ENCODE measurements at places on chromosomes 6 and 20.

DNA sequence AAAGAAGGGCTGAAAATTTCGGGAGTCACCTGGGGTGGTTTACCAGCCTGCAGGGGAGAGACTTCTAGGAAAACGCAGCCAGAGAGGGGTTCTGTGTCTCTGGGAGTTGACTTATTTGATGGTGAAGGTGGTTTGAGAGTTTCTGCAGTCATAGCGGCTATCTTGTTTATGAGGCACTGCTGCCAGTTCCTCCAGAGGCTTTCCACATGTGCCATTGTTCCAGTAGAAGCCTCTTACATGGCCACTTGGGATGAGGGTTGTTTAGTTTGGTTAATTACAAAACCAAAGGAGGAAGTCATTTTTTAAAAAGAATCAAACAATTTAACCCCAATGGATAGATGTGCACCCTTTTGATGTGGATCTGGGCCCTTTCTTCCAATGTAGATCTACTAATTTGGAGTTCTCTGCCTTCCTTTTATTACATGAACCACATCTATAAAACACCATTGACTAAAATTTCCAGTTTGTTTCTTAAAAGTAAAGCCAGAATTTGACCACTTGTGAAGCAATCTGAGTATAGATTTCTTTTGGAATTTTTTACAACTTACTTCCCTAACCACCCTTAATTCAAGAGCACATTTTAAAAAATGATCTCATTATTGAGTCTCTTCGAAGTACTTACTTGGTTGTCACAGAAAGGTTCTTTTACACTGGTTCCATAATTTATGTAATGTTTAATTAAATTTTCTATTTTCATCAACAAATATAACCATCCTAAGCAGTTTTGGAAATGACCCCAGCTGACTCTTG is 97.6 kb downstream of the TCP11 start:
- no peak overlapping the region for H3K27ac ChIP-seq
- H3K27me3 ChIP-seq: no peaks in the 10 kb centered on the region
- no peak overlapping the region for H3K4me3 ChIP-seq

DNA sequence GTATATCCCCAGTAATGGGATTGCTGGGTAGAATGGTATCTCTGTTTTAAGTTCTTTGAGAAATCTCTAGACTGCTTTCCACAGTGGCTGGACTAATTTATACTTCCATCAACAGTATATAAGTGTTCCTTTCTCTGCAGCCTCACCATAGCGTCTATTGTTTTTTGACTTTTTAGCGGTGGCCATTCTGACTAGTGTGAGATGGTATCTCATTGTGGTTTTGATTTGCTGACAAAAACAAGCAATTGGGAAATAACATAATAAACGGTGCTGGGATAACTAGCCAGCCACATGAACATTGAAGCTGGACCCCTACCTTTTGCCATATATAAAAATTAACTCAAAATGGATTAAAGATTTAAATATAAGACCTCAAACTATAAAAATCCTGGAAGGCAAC is 14.2 kb downstream of the OR2A4 start:
- H3K27ac ChIP-seq: peak overlapping the region; percentile 59
- no peaks in the 10 kb centered on the region for H3K27me3 ChIP-seq
- H3K4me1 ChIP-seq: peaks cover 87% of the 10 kb centered on the region

GRCh38 chr6:75386050-75386770 is 101.6 kb upstream of the TMEM30A start:
- H3K36me3 ChIP-seq: no peaks in the 10 kb centered on the region
- no peak overlapping the region for H3K27ac ChIP-seq
- DNase-seq: no peak
- no peak overlapping the region for H3K4me3 ChIP-seq
- H3K27me3 ChIP-seq: peaks cover 2% of the 10 kb centered on the region

GRCh38 chr20:2101057-2101864 is at the start of gene STK35:
Gene STK35, plus strand, starts transcription at chr20:2101827. Its CDS starts 55 bp downstream, at chr20:2101882.
- no peak for DNase-seq
- H3K4me1 ChIP-seq: peaks cover 36% of the 10 kb centered on the region
- H3K27me3 ChIP-seq: no peaks in the 10 kb centered on the region
- H3K27ac ChIP-seq: peak within 1 kb of the TSS; percentile 100

DNA sequence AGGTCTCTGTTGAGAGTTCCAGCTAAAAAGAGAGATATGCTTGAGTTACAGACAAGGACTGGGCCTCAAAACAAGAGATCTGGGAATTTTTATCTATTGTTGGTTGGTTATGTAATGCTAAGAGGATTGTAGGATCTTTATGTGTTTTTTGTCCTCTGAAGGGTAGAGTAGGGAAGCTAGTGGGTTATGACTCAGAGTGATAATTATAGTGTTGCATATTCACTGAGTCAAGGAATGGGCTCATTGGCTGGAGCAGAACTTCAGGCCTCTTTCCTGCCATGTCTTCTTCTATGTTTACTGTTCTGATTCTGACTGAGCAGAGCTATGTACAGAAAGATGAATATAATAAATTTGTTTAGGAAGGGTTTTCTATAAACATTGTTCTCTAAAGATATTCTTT is 66.1 kb upstream of the NOX3 start:
- no peak overlapping the region for H3K4me3 ChIP-seq
- no peak for DNase-seq
- H3K36me3 ChIP-seq: no peaks in the 10 kb centered on the region
- H3K27me3 ChIP-seq: no peaks in the 10 kb centered on the region
- no peaks in the 10 kb centered on the region for H3K4me1 ChIP-seq
- H3K27ac ChIP-seq: no peak overlapping the region

- H3K27me3 ChIP-seq: peaks cover 11% of the 10 kb centered on the region
- H3K4me3 ChIP-seq: no peak overlapping the region
- DNase-seq: no peak
- H3K27ac ChIP-seq: no peak overlapping the region
Measured at GRCh38 chr6:11645016-11645415, 107.5 kb downstream of the TMEM170B start.

DNA sequence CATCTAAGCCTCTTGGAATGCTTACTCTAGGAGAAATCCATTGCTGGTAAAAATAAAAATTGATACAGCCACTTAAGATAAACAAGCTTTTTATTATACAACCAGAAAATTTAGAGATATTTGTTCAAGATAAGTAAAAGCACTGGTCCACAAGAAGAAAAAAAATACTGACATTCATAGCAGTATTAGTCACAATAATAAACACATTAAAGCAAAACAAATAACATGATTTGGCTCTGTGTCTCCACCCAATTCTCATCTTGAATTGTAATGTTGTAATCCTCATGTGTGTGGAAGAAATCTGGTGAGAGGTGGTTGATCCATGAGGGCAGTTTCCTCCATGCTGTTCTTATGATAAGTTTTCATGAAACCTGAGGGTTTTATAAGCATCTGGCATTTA is 1093.5 kb upstream of the ADGRB3 start:
- H3K27me3 ChIP-seq: no peaks in the 10 kb centered on the region
- H3K36me3 ChIP-seq: no peaks in the 10 kb centered on the region
- no peak overlapping the region for H3K27ac ChIP-seq
- DNase-seq: no peak

- H3K36me3 ChIP-seq: peaks cover 53% of the 10 kb centered on the region
- no peak for DNase-seq
- no peak overlapping the region for H3K27ac ChIP-seq
- H3K4me1 ChIP-seq: peaks cover 55% of the 10 kb centered on the region
- H3K4me3 ChIP-seq: no peak overlapping the region
Measured at GRCh38 chr6:10557913-10558312, 36.8 kb downstream of the GCNT2 start.

DNA sequence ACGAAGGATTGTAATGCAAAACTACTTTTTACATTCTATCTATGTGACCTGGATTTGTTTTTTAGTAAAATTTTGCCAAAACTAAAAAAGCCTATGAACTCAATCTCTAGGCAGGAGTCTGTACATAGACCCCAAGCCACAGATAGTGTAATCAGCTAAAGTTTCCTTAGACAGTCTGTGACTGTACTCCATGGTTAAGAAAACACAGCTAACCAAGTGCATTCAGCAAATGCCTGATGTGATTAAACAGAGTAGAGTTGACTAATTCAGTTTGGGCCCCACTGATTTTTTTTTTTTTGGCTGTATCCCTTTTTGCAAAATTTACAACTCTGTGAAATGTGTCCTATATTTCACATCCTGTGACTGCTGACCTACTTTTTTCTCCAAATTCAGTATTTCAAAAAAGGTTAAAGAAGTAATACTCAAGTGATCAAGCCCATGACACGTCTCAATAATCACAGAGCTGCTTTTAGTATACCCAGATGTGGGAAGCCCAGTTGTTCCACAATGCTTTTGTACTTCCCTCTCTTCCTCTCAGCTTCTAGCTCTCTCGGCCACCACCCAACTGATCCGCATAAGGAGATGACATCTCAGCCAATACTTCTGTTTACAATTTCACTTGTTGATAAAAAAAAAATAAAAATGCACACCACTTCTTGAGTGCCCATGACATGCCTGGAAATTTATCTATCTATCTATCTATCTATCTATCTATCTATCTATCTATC is 108.8 kb upstream of the TBX18 start:
- no peaks in the 10 kb centered on the region for H3K4me1 ChIP-seq
- DNase-seq: no peak
- no peaks in the 10 kb centered on the region for H3K27me3 ChIP-seq
- H3K4me3 ChIP-seq: no peak overlapping the region
- no peaks in the 10 kb centered on the region for H3K36me3 ChIP-seq

DNA sequence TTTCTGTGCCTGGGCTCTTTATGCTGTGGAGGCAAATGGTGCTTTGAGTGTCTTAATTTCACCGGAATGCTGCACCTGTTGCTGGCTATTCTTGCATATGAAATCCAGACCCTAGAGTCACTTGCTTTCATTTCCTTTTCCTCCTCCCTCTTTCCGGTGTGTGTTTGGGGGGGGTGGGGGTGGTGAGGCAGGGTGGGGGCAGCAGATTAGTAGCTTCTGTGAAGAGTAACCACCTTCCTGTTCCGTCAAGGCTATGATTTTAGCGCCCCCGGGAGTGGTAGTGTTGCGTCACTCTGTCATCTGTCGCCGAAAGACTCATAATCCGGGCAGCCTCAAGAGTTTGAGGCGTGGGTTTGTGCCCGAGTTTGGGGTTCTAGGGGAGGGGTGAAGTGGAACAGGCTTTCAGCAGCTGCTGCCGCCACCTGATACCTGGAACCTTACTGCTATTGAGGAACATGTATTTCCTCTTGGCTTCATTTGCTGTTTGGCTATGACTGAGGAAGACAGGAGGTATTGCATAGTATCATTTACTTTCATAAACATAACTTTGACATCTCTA is 49.1 kb downstream of the UTRN start:
- no peaks in the 10 kb centered on the region for H3K36me3 ChIP-seq
- peak overlapping the region; percentile 78 for H3K4me3 ChIP-seq
- H3K4me1 ChIP-seq: peaks cover 71% of the 10 kb centered on the region
- DNase-seq: peak; percentile 52
- H3K27me3 ChIP-seq: no peaks in the 10 kb centered on the region

Measured in activated B cell treated with CpG ODN at 0.5 μM for 24 hours (primary cell).